Left colon (tissue), 2 donors: ENCODE measurements at places on chromosomes 5 and 9. TPM values are rescaled to one million over a fixed set of nuclear protein-coding genes. Genes with fewer than 3 reads are reported as not detected.

The CCL27 gene
- not detected for total RNA-seq

The TGFBI gene
- 21.0 TPM for total RNA-seq

The PGM5 gene
- total RNA-seq, result 6.1 TPM

The PCDHGA10 gene
- total RNA-seq, result 2.8 TPM

The F2RL1 gene
- 174 TPM for total RNA-seq

The TNC gene
- total RNA-seq, result 43.8 TPM

The OR13C3 gene
- total RNA-seq, result not detected

DNA sequence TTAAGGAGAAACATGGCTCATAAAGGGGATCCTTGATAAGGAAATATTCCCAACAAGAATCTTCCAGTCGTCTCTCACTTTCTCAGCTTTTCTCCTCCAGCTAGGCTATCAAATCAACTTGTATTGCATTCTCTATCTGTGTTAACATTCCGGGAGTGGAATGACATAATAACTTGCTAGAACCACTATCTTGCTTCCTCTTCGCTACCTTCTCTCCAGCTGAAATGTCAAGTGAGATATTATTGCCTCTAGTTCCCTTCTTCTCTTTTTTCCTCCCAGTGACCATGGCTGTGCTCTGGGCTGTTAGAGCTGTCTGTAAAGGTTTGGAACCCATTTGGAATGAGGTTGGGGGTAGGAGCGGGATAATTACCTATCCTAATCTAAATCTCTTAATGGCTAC lies 1329.5 kb upstream of the WWC1 start:
- no peak for DNase-seq

- DNase-seq, result no peak
These were observed 2.0 kb downstream of the S100Z start for GRCh38 chr5:76851728-76852369.

DNA sequence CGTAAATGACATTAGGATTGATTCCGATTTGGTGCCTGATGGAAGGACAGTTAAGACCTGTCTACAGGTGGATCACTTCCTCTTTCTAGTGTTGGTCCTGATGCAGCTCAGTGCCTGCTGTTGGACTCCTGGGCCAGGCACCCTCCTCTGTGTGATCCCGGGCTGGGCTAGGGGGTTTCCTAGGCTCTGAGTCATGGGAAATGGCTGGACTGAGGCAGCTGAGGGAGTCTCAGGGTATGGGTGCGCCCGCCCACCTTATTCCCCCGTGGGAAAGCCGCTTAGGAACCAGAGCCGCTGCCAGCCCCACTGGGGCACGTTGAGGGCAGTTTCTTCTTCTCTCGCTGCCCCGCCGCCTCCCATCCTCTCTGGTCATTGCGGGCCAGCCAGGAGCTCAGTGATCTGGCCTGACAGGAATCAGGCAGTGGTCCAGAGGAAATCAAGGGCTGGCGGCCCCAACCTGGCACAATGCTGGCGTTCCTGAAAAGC lies 12.9 kb downstream of the TCF7 start:
- no peak for DNase-seq

GRCh38 chr9:110812886-110813285 lies 144.3 kb downstream of the MUSK start:
- DNase-seq, result no peak

- DNase-seq, result no peak
These were observed 795 bp downstream of the CNOT8 start for GRCh38 chr5:154858972-154859871.

GRCh38 chr5:67233075-67233474 lies 36.5 kb upstream of the CD180 start:
- DNase-seq, result no peak

- DNase-seq, result peak; percentile 93
These were observed 28.8 kb downstream of the PTPA start for GRCh38 chr9:129139993-129140396.

DNA sequence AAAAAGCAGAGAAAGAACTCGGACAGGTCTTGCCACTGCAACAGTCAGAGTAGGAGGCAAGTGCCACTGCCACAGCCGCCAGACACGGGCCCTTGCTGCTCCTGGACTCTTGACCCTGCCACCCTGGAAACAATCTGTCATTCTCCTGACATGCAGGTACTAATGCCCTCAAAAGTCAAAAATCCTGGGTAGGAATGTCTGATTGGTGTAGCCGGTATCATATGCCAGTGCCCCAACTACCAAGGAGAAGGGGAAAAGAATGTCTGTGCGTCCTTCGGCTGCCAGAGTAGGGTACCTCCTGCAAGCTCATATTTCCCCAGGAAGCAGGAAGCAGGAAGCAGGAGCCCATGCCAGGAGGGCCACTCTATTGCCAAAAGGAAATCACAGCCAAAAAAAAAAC lies 30.5 kb upstream of the F2RL1 start:
- DNase-seq, result peak; percentile 68

DNA sequence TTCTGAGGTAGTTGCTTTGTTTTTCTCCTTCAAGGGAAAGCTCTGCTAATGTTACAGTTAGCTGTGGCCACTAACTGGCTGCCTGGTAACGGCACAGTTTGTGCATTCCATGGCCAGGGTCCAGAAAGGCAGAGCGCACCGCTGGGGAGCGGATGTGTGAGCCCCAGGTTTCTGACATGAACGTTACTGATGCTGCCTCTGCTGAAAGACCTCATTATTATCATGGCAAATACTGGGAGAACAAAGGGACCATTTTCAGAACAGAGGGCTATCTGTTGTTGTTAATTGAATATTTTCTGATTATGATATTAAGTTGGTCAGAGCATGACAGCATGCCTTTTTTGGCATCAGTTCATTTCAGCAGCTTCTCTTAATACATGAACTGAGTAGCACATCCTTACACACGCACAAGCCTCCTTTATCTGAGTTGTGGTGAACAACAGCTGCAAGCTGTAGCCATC lies 134.1 kb downstream of the NUDT12 start:
- DNase-seq, result no peak

GRCh38 chr5:146025114-146025680 lies 80.2 kb downstream of the PLAC8L1 start:
- peak; percentile 32 for DNase-seq

- no peak for DNase-seq
These were observed 2.0 kb upstream of the DBH start for GRCh38 chr9:133634081-133634691.

DNA sequence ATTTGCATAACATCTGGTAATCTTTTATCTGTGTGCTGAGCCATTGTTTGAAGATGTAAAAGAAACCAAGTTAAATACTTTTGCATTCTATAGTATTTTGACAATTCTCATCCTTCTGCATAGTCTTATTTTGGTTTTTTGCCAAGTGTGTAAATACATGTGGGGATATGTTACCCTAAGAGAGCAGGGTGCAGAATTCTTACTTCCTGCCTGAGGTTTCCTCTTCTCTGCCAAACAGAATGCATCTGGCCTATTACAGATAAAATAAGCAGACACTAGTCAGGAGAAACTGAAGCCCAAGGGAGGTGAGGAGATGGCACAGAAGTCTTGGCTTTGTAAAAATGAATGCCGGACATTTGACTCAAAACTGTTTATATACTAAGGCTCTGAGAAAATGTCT lies 462.1 kb downstream of the TMEM38B start:
- DNase-seq, result no peak

DNA sequence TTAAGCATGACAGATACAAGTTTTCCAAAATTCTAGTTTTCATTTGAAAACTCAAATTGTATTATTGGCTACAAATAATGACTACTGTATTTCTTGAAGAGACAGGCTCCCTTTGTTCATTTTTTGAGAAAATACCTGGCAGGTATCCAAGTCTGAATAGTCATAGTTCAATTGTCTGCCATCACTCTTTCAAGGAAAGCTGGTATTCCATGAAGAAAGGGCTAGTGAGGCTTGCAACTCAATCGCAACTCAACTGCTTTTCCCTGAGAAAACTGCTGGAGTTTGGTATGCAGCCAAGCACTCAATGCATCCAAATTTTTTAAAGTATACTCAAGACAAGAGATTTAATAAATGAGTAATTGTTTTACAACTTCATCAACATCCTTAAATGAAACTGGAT lies 61.4 kb upstream of the TRIO start:
- DNase-seq, result no peak

- DNase-seq, result no peak
These were observed 132.0 kb upstream of the SV2C start for GRCh38 chr5:75951158-75951557.

- DNase-seq, result no peak
These were observed 240.6 kb downstream of the TRIM32 start for GRCh38 chr9:116927726-116928125.

GRCh38 chr9:108671176-108671575 lies 184.6 kb downstream of the ACTL7B start:
- no peak for DNase-seq

- no peak for DNase-seq
These were observed 29.1 kb downstream of the F2RL2 start for GRCh38 chr5:76594107-76594506.

GRCh38 chr9:28024676-28025075 lies 451.4 kb upstream of the C9orf72 start:
- DNase-seq, result no peak
